ENCODE measurements at places on chromosomes 12 and 14.

- DNase-seq, result no peak
These were observed 16.8 kb upstream of the ANKRD33 start for GRCh38 chr12:51871126-51871525.

DNA sequence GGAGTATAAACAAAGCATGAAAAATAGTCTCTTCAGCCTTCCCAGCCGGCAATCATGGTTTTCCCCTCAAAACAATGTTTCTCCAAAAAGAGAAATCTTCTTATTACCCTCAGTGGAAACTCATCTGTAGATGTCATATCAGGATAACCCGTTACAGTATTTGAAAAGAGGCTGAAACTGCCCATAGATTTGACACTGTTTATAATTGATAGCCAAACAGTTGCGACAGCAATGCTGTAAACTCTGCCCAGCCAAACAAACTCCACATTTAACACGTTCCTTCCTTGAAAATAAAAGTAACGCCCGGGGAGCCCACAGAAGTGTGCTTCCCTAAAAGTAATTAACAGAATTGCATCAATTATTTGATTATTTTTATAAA is 201.3 kb upstream of the FOXN3 start:
- DNase-seq, result no peak

DNA sequence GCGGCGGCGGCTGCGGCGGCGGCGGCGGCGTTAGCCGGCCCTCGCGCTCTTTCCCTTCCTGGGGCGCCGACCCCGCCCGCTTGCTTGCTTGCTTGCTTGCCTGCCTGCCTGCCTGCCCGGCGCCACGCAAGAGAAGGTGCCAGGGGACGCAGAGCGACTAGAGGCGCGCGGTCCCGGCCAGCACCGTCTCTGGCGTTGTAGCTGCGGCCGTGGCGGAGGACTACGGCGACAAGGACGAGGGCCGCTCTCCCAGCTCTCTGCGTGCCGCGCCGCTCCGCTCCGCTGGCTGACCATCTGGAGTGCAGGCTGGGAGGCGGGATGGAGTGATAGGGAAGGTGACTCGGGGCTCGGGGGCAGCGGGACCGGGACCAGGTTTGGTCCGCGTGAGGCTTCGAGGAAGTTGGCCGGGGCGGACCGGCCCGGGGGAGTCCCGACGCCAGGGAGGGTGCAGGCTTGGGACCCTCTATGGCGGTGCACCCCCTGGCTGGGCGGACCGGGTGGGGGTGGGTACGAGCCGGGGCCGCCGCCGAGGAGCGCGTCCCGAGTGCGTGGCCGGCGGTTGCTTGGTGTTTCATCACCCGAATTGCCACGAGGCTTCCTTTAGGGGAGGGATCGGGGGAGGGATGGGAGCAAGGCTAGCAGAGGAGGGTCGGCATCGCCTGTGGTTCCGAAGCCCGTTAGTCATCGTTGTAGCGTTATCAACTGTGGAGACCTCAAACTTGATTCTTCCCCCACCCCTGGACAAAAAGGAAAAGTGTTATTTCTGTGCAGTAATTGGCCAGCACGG is 471 bp downstream of the XPOT start:
- peak; percentile 74 for DNase-seq

- DNase-seq, result peak; percentile 49
These were observed at the start of gene CCNB1IP1 for GRCh38 chr14:20332788-20333493. TSS of gene CCNB1IP1 (minus strand) at chr14:20333279. CDS start at chr14:20316523, 16,756 bp downstream.

- no peak for DNase-seq
These were observed 1.3 kb upstream of the FLVCR2 start for GRCh38 chr14:75577090-75577489.

- no peak for DNase-seq
These were observed 99.9 kb downstream of the FOXN3 start for GRCh38 chr14:89317051-89317691.

- no peak for DNase-seq
These were observed 198.3 kb upstream of the CPNE8 start for GRCh38 chr12:39103552-39104165.

DNA sequence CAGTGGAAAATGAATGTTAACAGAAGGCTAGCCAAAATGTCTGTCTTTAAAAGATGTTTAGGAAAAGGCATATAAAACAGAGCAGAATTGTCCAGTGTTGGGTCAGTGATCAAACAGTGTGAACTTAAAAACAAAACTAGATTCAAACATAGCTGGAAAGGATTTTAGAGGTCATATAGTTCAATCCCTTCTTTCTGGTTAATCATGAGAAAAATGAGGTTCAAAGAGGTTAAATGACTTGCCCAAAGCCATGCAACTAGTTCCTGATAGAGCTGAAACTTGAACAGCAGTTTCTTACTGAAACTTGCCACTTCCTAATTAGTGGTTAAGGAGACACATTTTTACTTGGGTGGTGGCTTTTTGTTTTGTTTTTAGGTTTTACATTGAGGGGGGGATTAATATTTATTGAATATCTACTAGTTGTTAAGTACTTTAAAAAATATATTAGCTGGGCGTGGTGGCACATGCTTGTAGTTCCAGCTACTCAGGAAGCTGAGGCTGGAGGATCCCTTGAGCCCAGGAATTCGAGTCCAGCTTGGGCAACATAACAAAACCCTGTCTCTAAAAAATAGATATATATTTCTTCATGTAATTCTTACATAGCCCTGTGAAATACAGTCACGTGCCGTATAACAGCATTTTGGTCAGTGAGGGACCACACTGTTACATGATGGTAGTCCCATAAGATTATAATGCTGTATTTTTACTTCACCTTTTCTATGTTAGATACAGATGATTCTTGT is 20.4 kb downstream of the ACVR1B start:
- DNase-seq, result no peak
